H7 (cell line): ENCODE measurements at places on chromosomes 3 and 15. TPM values are rescaled to one million over a fixed set of nuclear protein-coding genes. Genes with fewer than 3 reads are reported as not detected.

DNA sequence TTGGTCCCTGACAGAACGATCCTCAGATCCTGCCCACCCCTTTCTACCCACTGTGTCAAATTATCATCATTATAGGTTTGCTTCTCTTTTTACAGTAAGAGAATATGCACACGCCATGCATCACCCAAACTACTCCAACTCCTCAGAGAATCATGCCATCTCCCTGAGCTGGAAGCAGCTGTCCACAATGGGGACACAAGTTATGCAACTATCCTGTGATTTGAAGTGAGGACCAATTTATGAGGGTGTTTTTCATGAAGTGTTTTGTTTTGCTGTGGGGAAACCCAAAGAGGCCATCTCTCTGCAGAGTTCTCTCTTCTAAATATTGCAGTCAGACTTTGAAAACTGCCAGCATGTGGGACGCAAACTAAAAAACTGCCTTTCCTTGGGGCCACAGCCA, 35.8 kb upstream of the TNFSF10 start:
- no peak for DNase-seq

DNA sequence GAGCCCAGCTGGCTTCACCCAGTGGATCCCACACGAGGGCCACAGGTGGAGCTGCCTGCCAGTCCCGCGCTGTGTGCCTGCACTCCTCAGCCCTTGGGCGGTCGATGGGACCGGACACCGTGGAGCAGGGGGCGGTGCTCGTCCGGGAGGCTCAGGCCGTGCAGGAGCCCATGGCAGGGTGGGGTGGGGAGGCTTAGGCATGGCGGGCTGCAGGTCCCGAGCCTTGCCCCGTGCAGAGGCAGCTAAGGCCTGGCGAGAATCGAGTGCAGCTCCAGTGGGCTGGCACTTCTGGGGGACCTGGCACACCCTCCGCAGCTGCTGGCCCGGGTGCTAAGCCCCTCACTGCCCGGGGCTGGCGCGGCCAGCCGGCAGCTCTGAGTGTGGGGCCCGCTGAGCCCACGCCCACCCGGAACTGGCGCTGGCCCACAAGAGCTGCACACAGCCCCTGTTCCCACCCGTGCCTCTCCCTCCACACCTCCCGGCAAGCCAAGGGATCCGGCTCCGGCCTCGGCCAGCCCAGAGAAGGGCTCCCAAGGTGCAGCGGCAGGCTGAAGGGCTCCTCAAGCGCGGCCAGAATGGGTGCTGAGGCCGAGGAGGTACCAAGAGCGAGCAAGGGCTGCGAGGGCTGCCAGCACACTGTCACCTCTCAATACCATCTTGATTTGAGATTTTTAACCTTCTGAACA, 121.4 kb downstream of the EPHB1 start:
- DNase-seq, result no peak

DNA sequence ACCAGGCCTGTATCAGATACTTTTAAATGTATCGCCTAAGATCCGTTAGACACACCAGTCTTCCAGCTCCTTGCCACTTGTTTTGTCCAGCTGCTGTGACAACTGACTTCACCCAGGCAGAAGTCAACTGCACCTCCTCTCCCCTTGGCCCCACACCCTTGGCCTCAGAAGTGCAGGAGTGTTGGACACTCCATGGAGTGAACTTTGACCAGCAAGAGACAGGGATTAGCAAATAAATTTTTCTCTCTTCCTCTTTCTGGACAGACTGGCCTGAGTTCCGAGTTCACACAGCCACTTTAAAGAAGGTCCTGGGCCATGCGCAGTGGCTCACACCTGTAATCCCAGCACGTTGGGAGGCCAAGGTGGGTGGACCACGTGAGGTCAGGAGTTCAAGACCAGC, 2.9 kb upstream of the CLN6 start:
- DNase-seq, result no peak

- no peak for DNase-seq
Observed at GRCh38 chr15:56930669-56931313, 12.3 kb downstream of the TCF12 start.

PAQR9 gene
- total RNA-seq, result 0.21 and 0.63 TPM in 2 replicates

AGBL1 gene
- not detected in 2 replicates for total RNA-seq

TRIM71 gene
- total RNA-seq, result 105 and 151 TPM in 2 replicates

PIGZ gene
- 0.55 and 1.2 TPM in 2 replicates for total RNA-seq

A4GNT gene
- total RNA-seq, result not detected in 2 replicates
